Kasumi-1 (cell line): ENCODE measurements at places on chromosomes 3 and 15.

DNA sequence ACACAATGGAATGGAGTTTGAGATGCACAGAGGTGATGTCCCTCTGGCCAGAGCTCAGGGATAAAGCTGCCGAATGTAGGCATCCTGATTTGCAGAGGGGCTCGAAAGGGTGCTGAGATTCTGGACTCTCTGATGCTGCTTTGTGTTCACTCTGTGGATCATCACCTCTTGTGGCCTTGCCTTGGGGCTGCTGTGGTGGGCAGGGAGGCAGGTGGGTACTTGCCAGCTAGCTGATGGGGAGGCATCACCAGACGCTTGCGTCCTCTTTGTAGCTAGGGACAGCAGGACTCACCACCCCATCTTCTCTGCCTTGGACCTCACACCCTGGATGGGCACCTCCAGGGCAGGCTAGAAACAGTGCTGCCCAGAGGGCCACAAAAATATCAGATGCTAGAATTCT lies 14.6 kb upstream of the RASGRF1 start:
- no peak for DNase-seq

DNA sequence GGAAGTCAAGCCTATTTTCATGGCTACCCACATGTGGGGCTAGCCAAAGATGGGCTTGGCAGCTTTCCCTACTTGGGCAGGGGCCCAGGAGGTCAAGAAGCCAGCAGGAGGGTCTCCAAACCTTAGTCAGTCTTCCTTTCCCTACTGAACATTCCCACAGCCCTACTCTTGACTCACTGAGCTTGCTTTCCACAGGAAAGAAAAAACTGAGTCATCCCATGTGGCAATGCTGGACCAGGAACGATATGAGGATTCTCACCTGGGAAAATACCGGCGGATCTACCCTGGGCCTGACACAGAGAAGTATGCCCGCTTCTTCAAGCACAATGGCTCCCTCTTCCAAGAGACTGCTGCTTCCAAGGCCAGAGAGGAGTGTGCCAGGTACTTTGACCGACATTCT lies 3.7 kb upstream of the NGRN start:
- no peak for DNase-seq

GRCh38 chr3:127867986-127868385 lies 45.7 kb upstream of the MGLL start:
- no peak for DNase-seq

- no peak for DNase-seq
Observed at GRCh38 chr3:178435575-178435974, 100.7 kb upstream of the KCNMB2 start.

- no peak for DNase-seq
Observed at GRCh38 chr3:177652556-177653291, 455.4 kb upstream of the TBL1XR1 start.

GRCh38 chr3:43004282-43004681 lies 25.2 kb downstream of the GASK1A start:
- no peak for DNase-seq

GRCh38 chr15:84955089-84955848 lies 26.4 kb upstream of the PDE8A start:
- peak; percentile 35 for DNase-seq
